Peyer's patch (tissue), 4 donors: ENCODE measurements at places on chromosomes 6 and 20.
A peak's percentile ranks its signal among the peaks of the same experiment; 100 is the strongest.

GRCh38 chr20:24863356-24863755, 85.7 kb upstream of the CST7 start:
- no peak for DNase-seq

GRCh38 chr6:137726582-137726981, 140.5 kb upstream of the TNFAIP3 start:
- no peak for DNase-seq

- DNase-seq: no peak
Measured at GRCh38 chr6:31579546-31580437, 2.4 kb downstream of the LTB start.

- peak; percentile 90 for DNase-seq
Measured at GRCh38 chr6:148520109-148520841, 177.6 kb downstream of the SASH1 start.

DNA sequence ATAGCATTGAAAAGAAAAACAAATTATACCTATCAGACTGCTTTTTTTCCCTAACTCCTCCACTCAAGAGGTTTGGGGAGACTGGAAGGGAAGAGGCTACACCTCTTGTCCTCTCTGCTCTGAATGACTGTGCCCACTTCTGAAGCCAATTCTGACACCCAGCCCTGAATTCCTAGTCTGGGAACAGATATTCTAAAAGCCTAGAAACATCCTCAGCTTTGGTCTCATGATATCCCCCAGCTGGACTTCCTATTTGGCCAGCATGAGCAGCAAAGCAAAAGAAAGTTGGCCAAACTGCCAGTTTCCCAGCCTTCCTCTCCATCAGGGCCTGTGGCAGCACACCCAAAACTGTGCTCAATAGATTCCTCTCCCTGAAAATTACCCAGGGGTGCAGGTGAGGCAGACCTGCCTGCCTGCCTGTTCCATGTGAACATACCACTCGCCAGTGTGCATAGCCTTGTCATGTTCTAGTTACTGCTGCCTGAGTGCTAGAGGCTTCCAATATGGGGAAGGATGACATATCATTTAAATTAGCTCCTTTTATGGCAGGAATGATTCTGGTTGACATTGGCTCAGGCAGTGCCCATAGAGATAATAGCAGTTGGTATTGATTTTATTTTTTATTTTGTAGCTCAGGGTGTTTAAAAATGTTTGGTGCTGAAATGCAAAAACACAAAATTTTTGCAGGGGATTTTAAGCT, 152.1 kb upstream of the RIN2 start:
- DNase-seq: no peak

- DNase-seq: no peak
Measured at GRCh38 chr6:72976484-72976883, 248.8 kb downstream of the KHDC1L start.

DNA sequence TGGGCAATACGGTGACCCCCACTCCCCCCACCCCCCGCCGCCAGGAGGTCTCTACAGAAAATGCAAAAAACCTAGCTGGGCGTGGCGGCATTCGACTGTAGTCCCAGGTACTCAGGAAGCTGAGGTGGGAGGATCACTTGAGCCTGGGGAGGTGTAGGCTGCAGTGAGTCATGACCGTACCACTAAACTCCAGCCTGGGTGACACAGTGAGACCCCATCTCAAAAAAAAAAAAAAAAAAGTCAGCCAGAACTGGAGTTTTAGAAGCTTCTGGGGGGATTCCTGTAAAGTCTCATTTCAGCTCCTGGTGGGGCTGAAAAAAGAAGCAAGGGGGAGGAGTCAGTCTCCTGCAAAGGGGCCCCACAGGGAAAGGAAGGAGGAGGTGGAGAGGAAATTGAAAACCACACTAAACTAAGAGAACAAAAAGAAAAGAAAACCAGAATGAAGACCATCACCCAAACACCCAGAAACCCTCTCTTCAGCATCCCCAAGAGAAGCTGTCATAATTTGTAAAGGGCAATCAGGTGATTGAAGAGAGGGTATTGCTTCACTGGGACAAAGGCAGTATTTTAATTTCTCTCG, 50.4 kb downstream of the NOL4L start:
- no peak for DNase-seq

DNA sequence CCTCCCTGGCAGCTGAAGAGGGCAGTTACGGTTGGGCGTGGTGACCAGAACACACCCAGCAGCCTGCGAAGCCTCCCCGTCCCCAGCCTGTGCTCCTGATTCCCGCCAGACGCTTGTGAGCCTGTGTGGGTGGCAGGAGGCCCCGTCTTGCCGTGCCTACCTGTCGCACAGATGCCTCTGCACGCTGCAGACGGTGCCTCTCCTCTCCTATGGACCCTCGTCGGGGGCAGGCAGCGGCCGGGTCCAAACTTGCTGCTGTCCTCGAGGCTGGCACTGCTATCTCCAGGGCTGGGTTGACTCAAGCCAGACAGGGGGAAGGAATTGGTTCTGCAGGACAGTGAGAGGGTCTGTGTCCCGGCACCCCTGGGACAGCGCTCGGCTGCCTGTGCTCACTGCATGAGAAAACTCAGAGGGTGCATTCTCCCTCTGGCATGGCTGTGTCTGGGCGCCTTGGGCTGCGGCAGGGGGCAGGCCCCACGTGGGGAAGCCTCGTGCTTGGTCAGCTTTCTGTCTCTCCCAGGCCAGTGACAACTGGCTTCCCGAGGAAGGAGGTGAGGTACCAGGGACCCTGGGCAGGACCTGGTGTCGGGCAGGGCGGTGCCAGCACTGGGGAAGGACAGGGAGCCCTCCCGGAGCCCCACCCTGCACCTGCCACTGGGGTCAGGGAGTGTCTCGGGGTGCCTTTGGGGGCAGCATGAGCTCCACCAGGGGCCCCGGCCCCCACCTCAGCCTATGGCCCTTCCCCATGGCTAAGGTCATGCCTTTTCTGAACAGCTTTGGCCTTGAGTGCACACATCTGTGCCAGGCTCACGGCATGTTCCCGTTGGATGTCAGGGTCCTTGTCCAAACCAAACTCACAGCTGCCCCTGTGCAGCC, 127.5 kb downstream of the TAF4 start:
- no peak for DNase-seq
